ENCODE measurements at places on chromosomes 16 and 17.

DNA sequence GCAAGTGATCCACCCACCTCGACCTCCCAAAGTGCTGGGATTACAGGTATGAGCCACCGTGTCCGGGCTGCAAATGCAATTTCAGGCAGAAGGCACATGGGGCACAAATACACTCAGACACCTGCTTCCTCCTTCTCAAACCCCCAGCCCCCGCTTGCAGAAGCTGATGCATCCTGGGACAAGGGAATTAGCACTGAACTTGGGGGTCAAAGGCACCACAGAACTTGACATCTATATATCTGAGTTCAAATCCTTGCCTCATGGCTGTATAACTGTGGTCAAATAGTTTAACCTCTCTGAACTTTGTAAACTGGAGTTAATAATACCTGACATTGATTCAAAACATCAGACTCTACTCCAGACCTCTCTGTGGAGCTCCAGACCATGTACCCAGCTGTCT, 4.1 kb upstream of the ARL5C start:
- DNase-seq, result no peak

DNA sequence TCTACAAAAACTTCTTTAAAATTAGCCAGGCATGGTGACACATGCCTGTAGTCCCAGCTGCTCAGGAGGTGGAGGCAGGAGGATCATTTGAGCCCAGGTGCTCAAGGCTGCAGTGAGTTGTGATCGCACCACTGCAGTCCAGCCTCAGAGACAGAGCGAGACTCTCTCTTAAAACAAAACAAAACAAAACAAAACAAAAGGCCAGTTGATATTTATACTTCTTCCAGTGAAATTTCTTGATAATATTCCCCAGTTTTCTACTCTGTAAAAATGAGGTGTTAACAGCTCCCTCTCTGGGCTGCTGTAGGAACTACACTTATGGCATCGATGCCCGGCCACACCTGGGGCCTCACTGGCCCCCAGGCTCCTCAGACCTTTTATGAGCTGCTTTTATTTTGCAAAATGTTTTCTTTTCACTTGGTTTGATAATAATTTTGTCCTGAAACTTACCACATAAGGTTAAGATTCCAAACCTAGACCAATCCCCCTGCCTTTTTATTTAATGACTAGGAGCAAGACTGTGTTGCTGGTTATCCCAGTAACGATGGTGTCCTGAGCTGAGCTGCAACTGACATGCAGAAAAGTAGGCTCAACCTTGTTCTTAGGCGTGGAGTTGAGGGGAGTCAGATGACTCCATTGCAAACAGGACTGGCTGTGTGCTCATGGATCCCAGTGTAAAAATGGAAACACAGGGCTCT, 17.6 kb downstream of the MAPK8IP3 start:
- no peak for DNase-seq

DNA sequence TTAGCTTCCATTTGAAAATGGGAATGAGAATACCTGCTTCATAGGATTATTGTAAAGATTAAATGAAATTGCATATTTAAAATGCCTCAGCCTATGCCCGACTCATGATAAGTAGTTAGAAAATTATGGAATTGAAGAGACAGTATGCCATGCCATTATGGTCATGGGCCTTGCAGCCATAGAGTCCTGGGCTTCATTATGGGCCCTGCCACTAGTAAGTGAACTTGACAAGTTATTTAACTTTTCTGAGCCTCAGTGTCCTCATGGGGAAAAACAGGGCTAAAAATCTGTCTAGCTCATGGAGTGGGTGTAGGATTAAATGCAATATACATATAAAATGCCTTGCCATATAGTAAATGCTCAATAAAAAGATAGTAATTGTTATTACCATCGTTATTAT, 133.2 kb downstream of the NPIPB5 start:
- no peak for DNase-seq

DNA sequence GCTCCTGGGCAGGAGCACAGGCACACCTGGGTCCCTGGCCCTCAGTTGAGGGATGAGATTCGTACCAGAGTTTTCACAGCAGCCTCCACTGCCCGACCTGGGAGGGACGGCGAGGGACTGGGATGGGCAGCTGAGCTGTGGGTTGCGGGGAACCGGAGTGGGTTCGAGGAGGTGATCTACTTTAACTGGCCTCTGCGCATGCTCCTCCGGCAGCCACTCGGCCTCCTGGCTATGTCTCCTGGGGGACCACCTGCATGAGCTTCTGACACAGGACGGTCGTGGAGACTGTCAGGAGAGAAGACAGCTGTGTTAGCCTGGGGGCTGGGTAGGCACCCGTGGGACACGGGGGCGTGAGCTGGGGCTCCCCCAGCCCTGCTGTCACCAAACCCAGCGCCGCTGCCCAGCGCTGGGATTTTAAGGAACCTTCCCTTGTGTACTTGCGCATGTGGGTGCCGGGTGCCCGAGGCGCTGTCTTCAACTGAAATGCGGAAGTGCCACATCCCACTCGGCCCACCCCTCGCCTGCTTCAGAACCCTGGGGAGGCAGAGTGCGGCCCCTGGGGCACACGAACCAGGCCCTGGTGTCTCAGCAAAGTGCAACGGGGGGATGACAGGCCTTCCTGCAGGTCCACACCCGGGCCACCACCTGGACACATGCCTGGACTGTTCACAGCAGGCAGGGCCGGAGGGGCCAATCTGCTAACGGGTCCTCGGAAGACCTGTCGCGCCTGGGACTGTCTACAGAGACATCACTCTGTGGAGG, 36.4 kb downstream of the SLC7A5 start:
- no peak for DNase-seq

DNA sequence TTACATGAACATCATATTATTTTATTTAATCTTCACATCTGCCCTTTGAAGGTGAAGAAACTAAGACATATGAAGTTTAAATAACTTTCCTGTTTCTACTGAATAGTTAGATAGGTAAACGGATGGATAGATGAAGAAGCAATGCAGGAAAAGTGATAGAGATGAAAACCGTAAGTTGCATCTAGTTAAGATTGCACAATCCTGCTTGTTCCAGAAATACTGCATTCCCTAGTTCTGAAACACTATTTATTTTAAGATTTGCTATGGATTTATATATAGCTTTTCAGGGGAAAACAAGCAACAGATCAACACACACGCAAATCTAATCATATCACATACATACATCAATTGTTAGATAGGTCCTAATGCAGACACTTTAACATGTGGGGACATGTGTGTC, 512.7 kb upstream of the C16orf82 start:
- no peak for DNase-seq

Measured in activated naive CD4-positive, alpha-beta T cell (primary cell).